ENCODE measurements at places on chromosomes 7 and 10.

- no peak for DNase-seq
Measured at GRCh38 chr10:59819683-59820082, 66.4 kb upstream of the MRLN start.

DNA sequence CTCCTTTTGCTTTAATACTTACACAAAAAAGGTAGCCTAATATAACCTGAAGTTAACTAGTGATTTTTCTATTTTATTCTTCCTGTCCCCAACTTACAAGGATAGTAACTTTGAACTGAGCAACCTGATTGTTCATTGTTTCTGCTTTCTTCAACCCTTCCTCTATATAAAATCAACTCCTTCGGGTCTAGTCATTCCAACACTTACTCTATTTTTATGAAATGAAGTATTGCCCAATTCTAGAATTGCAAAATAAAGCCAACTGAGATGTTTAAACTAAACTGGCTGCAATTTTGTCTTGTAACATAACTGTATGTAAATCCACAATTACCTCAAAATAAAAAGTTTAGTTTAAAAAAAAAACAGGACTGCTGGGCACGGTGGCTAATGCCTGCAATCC, 20.3 kb upstream of the DNA2 start:
- no peak for DNase-seq

DNA sequence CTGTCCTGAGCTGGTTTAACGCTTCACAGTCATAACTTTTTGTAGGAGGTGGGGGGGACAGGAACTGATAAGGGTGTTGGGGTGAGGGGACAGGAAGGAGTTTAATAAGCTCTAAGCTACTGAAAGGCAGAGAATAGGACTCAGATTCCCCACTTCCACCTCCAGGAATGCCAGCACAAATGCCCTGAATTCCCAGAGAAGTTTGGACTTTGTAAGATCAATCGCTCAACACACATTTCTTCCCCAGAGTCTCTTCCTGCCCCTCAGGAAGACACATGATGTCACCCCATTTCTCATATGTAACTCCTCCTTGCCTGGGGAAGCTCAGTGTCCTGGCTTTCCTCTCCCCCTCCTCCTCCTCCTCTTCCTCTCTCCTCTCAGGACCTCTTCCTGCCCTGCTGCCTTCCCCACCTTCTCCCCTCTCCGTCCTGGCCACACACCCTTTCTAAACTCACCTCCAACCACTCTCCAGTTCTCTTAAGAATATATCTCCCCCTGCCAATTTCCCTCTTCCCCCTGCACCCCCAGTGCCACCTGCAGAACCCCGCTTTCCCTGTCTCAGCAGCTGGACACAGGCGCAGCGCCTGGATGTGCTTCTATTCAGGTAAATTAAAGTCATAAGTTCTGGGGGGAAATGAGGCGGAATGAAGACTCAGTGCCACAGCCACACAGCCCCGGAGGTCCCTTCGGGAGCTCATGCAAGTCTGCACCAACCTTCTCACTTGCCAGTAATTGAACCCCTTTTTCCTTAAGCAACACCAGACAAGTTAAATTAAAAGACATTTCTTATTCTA, 5.3 kb upstream of the LOXL4 start:
- DNase-seq: no peak

DNA sequence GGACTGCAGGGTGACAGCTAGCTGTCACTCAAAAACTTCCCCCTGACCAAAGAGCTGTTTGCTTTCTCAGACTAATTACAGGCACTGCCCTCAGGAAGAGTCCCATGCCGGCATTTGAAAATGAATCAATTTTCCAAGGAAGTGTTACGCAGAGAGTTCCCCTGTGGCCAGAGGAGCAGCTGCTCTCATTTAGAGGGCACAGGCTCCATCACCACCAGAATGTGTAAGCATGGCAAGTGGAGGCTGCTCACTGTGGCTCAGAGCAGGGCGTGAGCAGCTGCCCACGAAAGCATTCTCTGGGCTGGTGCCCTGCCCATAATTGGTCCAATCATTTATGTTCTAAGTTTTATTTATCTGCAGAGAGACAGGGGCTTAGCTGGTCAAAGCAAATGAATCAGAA, 202.2 kb downstream of the RAMP3 start:
- DNase-seq: no peak

- DNase-seq: no peak
Measured at GRCh38 chr7:118219157-118219512, 5.4 kb upstream of the ANKRD7 start.

DNA sequence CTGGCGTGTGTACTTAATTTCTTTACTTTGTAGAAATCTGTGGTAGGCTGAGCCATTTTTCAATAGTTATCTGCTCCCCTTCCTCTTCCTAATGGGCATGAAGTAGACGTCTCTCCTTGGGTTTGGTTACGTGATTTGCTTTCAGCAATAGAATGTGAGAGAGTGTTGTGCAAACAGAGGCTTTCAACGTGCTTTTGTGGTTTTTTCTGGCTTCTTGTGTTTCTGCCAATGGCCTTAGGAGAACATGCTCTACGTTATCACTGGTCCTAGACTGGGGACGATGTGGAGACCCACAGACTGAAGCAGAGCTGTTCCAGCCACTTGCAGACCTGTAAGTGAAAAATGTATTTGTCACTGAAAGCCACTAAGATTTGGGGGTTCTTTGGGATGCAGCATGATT, 107.2 kb upstream of the NPTX2 start:
- DNase-seq: no peak

DNA sequence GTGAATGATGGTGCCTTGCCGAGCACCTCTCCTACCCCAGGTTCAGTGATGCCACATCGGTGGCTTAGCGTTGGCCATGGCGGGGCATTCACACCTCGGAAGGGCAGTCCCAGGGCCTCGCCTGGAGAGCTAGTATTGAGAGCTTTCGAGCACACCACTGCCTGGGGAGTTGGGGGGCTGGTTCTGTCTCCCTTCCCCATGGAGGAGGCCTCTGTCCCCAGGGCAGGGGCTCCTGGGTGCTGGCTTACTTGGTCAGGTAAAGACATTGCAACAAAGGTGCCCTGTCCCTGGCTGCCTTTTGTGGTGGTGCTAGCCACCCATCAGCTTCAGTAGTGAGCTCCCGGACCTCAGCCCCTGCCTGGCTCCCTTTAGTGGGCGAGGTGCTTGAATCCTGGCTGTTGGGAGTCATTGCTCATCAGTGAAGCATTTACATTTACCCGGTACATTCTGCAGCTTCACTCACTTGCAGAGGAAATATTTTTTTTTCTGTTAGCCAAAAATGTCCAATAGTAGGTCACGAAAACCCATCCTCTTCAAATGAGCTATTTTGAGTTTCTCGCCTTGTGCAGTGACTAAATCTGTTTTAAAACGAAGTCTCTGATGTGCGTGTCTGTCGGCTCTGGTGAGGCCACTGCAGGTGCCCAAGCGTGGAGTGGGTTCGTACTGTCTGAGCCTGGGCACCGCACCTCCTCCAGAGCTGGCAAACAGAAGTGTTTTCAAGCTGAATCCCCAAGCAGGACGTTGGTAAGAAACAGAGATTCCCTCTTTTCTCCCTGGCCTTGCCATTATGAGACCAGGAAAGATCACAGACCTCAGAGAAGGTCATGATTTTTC, 95.5 kb downstream of the INPP5A start:
- DNase-seq: peak; percentile 31

GRCh38 chr10:13683017-13683416, 96.3 kb downstream of the PRPF18 start:
- no peak for DNase-seq

- DNase-seq: no peak
Measured at GRCh38 chr7:88835147-88835728, 39.7 kb upstream of the TEX47 start.

DNA sequence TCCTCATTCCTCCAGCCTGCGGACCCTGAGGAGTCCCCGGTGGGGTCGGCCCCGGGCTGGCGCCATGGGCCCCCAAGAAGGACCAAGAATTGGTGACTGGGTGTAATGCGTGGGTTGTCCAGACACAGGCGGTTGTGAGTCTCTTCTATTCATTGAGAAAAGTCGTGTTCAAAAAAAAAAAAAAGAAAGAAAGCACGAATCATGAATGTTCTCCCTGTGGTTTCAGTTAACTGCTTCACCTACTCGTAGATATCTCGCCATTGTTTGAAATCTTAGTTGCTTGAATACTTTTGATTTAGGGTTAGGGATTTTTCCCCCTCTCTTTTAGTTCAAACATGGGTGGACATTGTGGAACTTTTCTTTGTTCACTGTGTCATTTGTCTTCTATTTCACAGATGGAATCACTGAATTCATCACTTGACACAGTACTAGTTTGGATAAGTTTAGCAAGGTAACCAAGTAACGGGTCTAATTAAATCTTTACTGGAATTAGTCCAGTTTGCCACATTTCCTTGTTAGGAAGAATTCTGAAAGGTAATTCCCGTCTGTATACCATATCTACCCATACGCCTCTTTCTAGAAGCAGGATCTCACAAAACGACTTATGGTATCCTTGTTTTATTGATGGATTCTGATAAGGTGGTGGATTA, 775 bp downstream of the STARD3NL start:
- DNase-seq: no peak

DNA sequence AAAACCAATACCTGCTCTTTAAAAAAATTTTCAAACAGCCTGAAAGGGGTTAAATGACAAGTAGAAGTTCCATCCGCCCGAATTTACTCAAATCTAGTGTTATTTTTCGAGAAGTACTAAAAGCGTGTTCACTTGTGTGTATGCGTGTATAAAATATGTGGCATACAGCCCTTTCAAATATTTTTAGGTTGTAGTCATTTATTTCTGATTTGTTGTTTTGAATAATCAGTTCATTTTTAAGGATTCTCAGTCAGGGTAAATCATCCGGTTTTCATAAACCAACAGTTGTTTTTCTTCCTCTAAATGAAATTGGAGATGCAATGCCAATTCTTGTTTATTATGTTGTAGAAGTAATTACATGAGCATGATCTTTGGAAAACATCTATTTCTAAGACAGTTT, 6.9 kb upstream of the SUN1 start:
- DNase-seq: no peak

DNA sequence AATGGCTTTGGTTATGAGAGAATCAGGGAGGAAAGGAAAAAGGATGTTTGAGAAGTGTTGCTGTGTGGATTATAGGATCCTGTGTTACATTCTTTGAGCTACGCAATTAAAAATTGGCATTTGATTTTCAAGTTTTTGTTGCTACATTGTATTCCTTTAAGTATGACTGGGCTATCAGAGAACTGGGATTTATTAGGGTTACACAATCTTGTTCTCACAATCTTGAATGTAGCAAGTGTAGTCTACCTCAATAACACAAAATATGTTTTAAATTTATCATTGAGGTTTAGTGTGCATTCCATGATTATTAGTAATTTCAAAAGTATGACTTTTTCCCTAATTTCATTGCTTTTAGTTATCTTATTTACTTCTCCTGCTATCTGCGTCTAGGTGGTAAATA, 113.9 kb downstream of the CACNB2 start:
- DNase-seq: no peak

- DNase-seq: no peak
Measured at GRCh38 chr10:84473136-84473535, 144.7 kb downstream of the CCSER2 start.

GRCh38 chr7:150381096-150381495, 2.0 kb downstream of the ZNF775 start:
- DNase-seq: no peak

- no peak for DNase-seq
Measured at GRCh38 chr7:159030490-159031134, 114.1 kb downstream of the VIPR2 start.

DNA sequence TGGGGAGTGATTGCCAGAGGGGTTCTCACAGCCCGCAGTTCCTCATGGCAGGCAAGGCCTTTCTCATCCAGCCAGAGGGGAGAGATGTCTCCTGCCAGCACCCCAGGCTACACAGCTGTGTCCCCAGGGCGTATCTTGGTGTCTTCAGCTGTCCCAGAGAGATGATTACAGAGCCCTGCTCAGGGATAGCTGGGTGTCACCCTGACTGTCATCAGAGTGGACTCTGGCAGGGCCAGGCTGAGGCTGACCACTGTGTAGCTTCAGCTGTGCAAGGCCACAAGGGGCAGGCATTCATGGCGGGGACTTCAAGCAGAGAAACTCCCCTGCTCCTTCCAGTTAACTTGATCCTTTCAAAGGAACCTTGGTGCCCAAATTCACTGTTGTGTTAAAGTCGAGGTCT, 124.2 kb downstream of the RGS10 start:
- no peak for DNase-seq

DNA sequence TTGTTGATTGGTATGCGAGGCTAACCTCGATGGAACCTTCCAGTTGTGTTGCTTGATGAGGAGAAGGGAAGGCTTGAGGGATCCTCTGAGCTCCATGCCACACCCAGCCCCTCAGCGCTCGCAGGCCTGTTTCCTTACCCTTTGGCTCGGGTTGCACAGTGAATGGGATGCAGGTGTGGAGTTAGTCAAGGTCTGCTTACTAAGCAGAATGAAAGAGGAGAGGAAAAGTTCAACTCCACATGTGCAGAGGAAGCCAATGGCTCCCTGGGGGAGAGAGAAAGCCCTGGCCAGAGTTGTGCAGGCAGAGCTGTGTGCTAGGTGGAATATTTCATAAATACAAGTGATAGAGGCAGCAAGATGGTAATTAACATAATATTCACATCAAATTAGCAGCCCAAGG, 85.5 kb downstream of the JCAD start:
- no peak for DNase-seq

DNA sequence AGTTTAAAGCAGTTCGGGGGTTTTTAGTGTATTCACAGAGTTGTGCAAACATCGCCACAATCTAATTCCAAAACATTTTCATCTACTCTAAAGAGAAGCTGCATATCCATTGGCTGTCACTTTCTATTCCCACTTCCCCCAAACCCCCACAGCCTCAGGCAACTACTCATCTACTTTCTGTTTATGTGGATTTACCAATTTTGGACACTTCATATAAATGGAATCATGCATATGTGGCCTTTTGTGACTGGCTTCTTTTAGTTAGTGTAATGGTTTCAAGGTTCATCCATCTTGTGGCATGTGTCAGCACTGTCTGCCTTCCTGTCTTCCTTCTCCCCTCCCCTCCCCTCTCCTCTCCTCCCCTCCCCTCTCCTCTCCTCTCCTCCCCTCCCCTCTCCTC, 78.5 kb upstream of the FZD1 start:
- DNase-seq: peak; percentile 70

- no peak for DNase-seq
Measured at GRCh38 chr7:158064631-158065030, 523.0 kb downstream of the PTPRN2 start.

DNA sequence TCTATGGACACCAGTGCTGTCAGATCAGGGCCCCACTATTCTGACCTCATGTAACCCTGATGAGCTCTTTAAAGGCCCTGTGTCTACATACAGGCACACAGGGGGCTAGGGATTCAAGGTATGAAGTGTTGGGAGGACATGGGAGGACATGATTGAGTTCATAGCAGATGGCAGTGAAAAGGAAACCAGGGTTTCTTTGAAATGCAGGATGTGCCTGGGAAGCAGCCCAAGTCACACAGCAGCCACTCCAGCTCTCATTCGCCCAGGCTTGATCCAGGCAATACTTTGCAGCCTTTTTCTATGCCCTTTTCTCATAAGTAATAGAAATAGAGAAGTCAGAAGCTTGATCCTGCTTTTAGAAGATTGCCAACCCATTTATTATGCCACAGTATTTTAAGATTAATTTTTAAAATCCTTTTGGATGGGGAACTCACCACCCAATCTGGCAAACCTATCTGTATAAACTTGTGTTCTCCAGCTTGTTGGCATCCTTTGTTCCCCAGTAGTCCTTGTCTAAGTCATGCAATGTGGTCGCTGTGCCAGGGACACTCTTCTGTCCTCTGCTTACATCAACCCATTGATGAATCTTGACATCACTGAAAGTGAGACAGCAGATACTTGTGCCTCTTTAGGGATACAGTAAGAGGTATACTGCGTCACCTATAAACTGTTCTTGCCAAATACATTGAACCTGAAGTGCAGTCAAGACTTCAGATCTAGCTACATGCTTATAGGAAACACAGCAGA, 95.0 kb downstream of the TAF3 start:
- DNase-seq: no peak

- DNase-seq: no peak
Measured at GRCh38 chr10:5963591-5963990, 13.8 kb downstream of the IL15RA start.

All from amniotic stem cell (primary cell).